ENCODE measurements at places on chromosomes 5 and 9.

GRCh38 chr9:103714992-103715391 lies 379.1 kb upstream of the SMC2 start:
- no peak for DNase-seq

DNA sequence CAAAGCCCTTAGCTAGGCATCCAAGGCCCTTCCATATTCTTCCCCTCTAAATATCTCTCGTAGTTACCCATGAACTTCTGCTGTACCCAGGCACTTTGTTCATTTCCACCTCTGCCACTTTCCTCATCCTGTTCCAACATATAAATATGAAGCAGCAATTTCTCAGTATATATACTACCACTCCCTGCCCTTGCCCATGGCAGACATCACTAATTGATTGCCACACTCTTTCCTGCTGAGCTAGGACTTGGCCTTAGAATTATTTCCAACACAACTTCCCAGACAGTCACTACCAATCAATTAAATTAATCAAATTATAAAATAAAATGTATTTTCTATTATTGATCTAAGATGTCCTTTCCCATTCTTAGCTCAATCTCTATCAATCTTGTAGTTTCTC lies 8.5 kb downstream of the INSYN2B start:
- no peak for DNase-seq

- DNase-seq, result no peak
These were observed 599.9 kb downstream of the SEMA5A start for GRCh38 chr5:8945972-8946371.

GRCh38 chr9:131282688-131283422 lies 6.5 kb upstream of the FAM78A start:
- DNase-seq, result no peak

- no peak for DNase-seq
These were observed 271.0 kb upstream of the ADRA1B start for GRCh38 chr5:159645179-159645846.

- DNase-seq, result peak; percentile 80
These were observed 2.6 kb downstream of the NKD2 start for GRCh38 chr5:1011226-1011631.

- DNase-seq, result peak; percentile 75
These were observed at the start of gene QSOX2 for GRCh38 chr9:136245219-136246150. Gene QSOX2 (minus strand): TSS chr9:136245812. CDS start chr9:136245803, 9 bp downstream.

DNA sequence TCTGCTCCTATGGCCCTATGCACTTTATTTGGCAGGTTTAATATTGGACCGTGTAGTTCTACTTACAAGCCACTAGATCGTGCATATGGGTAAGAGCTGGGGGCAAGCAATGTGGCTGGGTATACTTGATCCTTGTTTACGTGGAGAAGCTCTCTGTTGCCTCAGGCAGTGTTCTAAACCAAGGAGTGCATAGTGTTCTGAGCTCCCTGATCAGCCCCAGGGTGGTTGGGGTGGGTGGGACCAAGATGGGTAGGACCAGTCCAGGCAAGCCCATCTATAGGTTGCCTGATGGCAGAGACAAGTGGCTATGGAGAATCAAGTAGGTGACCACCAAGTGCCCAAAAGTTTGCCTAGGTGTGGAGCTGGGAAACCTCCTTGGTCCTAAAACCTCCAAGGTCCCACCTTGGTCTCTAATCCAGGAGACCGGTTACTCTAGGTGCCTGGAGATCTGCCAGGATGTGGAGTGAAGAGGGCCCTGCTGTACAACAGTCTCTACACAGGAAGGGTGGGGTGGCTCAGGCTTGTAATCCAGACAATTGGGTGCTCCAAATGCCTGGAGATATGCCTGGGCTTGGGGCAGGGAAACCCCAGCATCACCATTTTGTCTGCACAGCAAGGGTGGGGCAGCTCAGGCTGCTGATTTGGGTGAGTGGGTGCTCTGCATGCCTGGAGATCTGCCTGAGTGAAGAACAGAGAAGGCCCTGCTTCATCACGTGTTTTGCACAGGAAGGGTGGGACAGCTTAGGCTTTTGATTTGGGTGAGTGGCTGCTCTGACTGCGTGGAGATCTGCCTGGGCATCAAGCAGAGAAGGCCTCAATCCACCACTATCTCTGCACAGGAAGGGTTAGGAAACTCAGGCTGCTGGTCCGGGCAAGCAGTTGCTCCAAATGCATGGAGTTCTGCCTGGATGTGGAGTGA lies 659.8 kb downstream of the TLE4 start:
- no peak for DNase-seq

DNA sequence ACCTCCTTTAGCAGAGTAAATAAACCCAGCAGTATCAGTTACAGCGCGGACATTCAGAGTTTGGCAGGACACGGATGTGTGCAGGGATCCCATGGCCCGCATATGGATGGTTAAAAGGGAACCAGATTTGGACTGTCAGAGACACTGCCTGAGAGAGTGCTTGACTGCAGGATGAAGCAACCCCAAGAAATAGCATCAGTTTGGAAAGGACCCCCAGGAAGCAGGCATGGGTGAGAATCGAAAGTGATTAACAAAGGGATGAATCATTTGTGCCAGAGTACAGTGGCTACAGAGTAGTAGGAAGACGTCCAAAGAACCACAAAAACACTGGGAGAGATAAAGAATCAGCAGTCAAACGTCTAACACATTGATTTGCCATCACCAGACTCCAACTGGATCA lies 5.5 kb downstream of the C7 start:
- no peak for DNase-seq

GRCh38 chr9:85978496-85978895 lies 37.5 kb downstream of the NAA35 start:
- no peak for DNase-seq

DNA sequence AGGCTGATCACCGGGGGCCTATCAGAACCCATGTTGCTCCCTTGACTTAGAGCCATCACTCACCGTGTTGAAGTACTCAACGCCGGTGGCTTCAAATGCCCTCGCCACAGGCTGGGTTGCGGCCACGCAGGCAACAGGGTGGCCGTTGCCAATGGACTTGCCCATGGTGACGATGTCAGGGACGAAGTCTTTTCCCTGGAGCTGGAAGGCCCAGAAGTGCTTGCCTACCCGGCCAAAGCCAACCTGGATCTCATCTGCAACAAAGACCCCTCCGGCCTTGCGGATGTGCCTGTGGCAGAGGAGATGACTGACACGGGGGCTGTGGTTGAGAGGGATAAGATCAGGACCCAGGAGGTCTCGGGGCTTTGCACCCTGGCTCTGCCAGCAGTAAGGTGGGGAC lies 10.3 kb downstream of the PHYKPL start:
- DNase-seq, result no peak

- DNase-seq, result no peak
These were observed 16.4 kb downstream of the LMAN2 start for GRCh38 chr5:177334781-177335700.

- DNase-seq, result peak; percentile 80
These were observed 12.0 kb downstream of the GPSM1 start for GRCh38 chr9:136339173-136339957.

DNA sequence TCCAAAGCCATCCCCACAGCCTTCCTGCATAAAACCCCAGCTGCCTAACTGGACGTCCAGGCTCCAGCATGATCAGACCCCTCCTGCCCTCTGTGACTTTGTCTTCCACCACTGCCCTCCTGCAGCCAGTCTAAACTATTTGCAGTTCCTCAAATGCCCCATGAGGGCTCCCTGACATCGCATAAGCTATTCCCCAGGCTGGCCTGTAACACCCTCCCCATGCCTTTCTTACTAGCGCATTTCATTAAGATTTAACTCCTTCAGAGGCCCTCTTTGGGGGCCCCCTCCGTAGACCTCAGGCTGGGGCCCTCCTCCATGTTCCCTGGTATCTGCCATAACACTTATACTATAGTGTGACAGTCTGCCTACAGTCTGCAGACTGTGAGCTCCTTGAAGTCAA lies 15.5 kb upstream of the SMIM23 start:
- DNase-seq, result no peak

GRCh38 chr5:57738787-57739186 lies 256.2 kb upstream of the ACTBL2 start:
- no peak for DNase-seq

GRCh38 chr5:15446552-15446951 lies 53.4 kb upstream of the FBXL7 start:
- no peak for DNase-seq

Measured in GM12892 (cell line).